ENCODE measurements at places on chromosomes 7 and 10.

GRCh38 chr10:110723224-110723891 lies 79.2 kb downstream of the RBM20 start:
- no peak overlapping the region for H3K27ac ChIP-seq
- no peak overlapping the region for H3K4me3 ChIP-seq
- H3K4me1 ChIP-seq: no peaks in the 10 kb centered on the region
- no peaks in the 10 kb centered on the region for H3K27me3 ChIP-seq

DNA sequence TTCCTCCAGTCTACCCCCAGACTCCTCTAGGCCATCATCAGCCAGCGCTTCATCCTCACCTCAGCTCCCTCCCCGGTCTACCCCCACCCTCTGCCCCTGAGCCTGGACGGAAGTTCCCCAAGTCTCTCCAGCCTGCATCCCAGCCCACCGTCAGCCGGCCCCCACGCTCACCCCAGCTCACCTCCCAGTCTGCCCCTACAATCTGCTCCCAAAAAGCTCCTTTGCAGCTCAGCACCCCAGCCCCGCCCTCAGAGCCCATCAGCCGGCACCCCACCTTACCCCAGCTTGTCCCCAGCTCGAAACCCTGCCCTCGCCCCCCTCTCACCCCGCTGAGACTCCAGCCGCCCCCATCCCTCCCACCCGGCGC lies 322 bp upstream of the RAMP3 start:
- no peak overlapping the region for H3K27ac ChIP-seq
- peaks cover 43% of the 10 kb centered on the region for H3K27me3 ChIP-seq
- H3K4me1 ChIP-seq: no peaks in the 10 kb centered on the region
- no peaks in the 10 kb centered on the region for H3K36me3 ChIP-seq
- peak overlapping the region; percentile 47 for H3K4me3 ChIP-seq

DNA sequence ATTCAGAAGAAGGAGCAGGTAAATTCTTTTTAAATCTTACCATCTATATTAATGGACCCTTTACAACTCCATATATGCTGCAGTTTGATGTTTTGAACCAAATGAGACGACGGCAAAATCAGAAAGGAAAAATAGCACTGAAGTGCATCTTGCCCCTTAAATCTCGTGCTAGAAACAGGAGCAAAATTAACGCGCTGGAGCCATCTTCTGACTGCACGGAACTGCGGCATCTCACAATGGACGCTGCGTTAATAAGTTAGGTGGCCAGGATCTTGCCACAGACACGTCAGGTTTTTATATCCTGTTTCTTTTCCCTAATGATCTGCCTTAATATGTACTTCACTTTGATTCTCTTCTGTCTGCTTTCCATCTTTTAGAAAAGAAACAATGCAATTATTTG lies 354.5 kb downstream of the TFEC start:
- no peaks in the 10 kb centered on the region for H3K36me3 ChIP-seq
- DNase-seq: peak; percentile 40
- H3K4me1 ChIP-seq: peaks cover 11% of the 10 kb centered on the region
- H3K27me3 ChIP-seq: no peaks in the 10 kb centered on the region

- no peak overlapping the region for H3K4me3 ChIP-seq
- H3K36me3 ChIP-seq: no peaks in the 10 kb centered on the region
- no peak for DNase-seq
- H3K4me1 ChIP-seq: no peaks in the 10 kb centered on the region
- H3K27ac ChIP-seq: no peak overlapping the region
These were observed 60.0 kb upstream of the ORC5 start for GRCh38 chr7:104267701-104268368.

- H3K27ac ChIP-seq: no peak overlapping the region
- H3K27me3 ChIP-seq: peaks cover 17% of the 10 kb centered on the region
- DNase-seq: peak; percentile 24
These were observed 84.7 kb downstream of the ARHGAP22 start for GRCh38 chr10:48520184-48520506.

- peak overlapping the region; percentile 6 for H3K27ac ChIP-seq
- no peaks in the 10 kb centered on the region for H3K27me3 ChIP-seq
These were observed 554 bp downstream of the FRA10AC1 start for GRCh38 chr10:93701866-93702209.

DNA sequence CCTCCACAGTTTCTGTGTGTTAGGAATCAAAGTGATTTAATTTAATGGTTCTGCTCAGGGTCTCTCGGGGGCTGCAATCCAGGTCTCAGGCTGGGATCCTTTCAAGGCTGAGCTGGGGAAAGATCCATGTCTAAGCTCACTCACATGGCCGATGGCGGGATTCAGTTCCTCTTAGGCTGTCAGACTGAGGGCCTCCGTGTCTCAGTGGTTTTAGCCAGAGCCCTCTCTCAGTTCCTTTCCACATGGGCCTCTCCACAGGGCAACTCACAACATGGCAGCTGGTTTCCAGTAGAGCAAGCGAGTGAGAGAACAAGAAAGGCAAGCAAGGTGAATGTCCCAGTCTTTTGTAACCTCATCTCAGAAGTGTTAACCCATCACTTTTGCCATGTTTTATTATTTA lies 26.9 kb downstream of the CAV1 start:
- H3K27me3 ChIP-seq: no peaks in the 10 kb centered on the region
- H3K4me3 ChIP-seq: no peak overlapping the region
- no peak for DNase-seq
- no peaks in the 10 kb centered on the region for H3K36me3 ChIP-seq

DNA sequence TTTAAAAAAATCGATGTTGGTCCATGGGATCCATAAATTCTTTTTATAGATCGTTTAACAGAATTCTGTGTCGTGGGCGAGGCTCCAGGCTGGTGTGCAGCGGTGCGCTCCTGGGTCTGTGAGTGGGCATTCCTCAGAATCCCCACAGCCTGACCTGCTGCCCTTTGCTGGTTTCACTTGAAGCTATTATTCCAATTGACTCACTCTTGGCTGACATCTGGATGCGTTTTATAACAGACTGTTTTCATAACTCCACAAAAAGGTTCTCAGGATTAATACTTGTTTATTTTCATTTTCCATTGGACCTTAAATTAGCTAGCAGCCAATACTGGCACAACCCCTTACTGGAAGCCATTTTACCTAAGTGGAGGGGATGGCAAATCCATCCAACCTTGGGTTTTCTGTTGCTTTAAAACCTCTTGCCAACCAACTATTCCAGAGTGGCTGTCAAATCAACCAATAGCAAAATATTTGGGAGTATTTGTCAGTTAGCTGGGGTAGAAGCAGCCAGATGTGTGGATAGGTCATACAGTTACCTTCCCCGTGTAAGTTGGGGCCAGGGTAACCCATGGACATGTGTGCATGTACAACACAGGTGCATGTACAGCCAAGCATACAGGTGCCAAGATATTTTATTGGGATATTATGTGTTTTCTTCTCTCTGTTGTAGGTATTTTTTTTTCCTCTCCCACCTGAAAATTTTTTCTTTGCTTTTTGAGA lies 160.7 kb upstream of the ZNF32 start:
- H3K27me3 ChIP-seq: no peaks in the 10 kb centered on the region
- H3K36me3 ChIP-seq: no peaks in the 10 kb centered on the region
- H3K4me1 ChIP-seq: peaks cover 7% of the 10 kb centered on the region
- H3K4me3 ChIP-seq: no peak overlapping the region
- no peak for DNase-seq

DNA sequence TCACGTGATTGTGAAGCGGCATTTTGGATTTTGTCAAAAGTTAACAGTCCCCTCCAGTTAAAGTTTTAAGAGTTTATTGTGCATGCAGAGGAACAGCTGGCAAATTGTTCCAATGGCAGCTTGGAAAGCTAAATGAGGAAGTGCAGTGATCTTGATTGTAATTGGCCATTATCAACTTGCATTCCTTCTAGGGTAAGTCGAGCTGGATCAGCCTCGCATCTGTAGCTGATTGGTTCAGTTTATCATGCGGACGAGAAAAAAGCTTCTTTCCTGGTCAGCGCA lies 566 bp downstream of the ZNF789 start:
- H3K4me1 ChIP-seq: peaks cover 5% of the 10 kb centered on the region
- H3K36me3 ChIP-seq: no peaks in the 10 kb centered on the region
- peak overlapping the region; percentile 18 for H3K27ac ChIP-seq
- H3K27me3 ChIP-seq: peaks cover 10% of the 10 kb centered on the region

DNA sequence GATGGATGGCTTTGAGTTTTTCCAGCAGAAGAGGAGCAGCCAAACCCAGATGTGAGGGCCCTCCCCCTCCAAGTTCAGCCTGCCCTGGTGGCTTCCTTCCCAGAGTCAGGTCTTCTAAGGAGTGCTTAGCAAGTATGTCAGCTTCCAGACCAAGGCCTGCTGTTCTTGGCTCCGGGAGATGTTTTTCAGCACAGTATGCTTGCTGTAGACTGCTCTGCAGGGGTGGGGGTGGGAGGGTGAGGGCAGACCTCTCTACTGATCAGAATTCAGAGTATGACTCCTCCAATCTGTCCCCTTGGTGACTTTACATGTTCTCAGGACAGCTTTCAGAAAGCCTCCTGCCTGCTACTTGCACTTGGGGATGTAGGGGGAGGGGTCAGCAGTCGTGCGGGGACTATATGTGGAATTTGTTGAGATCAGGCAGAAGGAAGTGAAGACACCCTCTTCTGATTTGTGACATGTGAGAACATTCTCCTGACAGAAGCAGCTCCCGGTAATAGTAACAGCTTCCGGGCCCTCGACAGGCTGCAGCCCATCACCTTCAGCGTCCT lies 516.4 kb upstream of the ZMIZ1 start:
- no peaks in the 10 kb centered on the region for H3K36me3 ChIP-seq
- peaks cover 35% of the 10 kb centered on the region for H3K4me1 ChIP-seq
- DNase-seq: no peak
- no peaks in the 10 kb centered on the region for H3K27me3 ChIP-seq
- H3K27ac ChIP-seq: no peak overlapping the region

- no peak for DNase-seq
- H3K27me3 ChIP-seq: no peaks in the 10 kb centered on the region
- no peak overlapping the region for H3K4me3 ChIP-seq
- no peak overlapping the region for H3K27ac ChIP-seq
- H3K4me1 ChIP-seq: no peaks in the 10 kb centered on the region
- H3K36me3 ChIP-seq: no peaks in the 10 kb centered on the region
These were observed 26.9 kb upstream of the BPGM start for GRCh38 chr7:134619627-134620331.

- no peak overlapping the region for H3K4me3 ChIP-seq
- no peaks in the 10 kb centered on the region for H3K4me1 ChIP-seq
- DNase-seq: no peak
- H3K27me3 ChIP-seq: no peaks in the 10 kb centered on the region
- no peaks in the 10 kb centered on the region for H3K36me3 ChIP-seq
These were observed 38.5 kb upstream of the PSMG3 start for GRCh38 chr7:1608318-1608717.

DNA sequence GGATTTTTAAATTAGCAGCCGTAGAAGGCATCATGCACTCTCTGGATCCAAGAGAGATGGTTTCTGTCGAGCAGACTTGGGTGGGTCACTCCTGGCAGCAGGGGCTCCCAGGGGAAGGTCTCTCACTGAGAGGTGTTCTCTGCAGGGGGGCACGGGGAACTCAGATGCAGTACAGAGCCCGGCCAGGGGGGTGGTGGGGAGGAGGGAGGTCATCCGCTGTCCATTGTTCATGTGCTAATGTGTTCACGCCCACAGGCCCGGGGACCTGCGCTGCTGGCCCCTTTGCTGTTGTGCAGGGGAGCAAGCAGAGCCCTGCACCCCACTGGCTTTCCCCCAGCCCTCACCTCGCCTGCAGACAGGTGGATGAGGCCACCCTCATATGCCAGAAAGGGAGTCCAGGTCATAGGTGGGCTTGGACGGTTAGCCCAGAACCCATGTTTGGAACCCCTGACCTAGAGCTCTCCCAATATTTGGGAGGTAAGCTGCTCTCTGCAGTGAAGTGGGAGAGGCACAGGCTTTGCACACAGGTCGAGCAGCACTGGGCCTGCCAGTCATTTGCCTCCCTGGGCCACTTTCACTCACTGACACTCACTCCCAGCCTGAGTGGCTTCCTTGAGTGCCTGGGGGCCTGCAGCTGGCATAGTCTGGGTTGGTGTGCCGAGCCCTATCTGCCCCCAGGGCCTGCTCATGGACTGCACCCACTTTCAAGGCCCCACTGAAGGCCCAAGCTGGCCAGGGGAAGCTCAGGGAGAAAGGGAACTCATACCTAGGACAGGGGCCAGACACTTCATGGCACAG lies 12.6 kb upstream of the TBRG4 start:
- H3K27me3 ChIP-seq: no peaks in the 10 kb centered on the region
- H3K4me3 ChIP-seq: no peak overlapping the region
- H3K36me3 ChIP-seq: no peaks in the 10 kb centered on the region
- no peak overlapping the region for H3K27ac ChIP-seq
- DNase-seq: peak; percentile 64

Data from neural progenitor cell (in vitro differentiated cells).